ENCODE measurements at places on chromosomes 11 and 22.

DNA sequence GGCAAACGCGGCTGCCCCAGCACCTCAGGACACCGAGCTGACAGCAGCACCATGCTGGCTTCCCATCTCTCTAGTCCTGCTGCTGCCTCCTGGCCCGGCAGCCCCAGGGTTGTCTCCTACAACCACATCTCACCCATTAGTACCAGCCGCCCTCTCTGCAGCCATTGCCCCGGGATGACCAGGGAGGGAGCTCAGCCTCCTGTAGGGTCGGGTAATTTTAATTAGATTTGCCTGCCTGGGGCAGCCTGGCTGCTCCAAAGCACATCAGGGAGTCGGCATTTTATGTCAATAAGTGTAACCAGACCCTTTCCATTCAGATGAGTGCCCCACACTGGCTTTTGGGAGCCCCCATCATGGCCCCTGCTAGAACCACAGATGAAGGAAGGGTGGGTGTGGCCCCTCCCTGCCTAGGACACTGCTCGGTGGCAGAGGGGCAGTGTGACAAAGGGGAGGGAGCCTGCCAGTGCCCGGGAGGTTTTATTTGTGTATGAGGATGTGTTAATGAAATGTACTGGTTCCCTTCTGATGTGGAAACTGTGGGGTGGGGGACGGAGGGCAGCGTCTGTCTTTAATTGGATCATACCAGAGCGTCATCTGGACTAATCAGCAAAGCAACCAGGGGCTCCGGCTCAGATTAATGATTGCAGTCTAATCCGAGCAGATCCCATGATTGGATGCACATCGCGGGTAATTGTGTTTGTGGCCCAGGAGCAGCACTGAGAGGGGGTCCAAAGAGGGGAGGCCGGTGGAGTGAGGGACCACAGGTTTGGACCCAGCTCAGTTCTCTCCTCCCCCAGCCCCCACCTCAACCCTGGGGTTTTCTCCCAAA, 125.3 kb downstream of the FEZ1 start:
- DNase-seq = no peak

DNA sequence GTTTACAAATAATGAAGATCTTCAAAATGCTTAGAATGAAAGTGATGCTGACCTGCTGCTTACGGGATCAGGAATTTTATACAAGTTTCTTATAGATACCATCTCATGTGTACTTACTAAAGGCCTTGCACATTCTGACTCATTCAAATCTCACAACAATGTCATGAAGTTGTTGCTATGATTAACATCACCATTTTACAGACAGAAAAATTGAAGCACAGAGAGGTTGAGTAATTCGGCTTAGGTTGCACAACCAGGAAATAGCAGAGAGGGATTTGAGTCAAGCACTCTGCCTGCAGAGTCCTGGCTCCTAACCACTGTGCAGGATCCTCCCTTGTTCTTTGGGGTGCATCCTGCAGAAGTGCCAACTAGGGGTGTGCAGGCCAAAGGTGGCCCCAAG, 471.9 kb downstream of the MIAT start:
- DNase-seq = no peak

DNA sequence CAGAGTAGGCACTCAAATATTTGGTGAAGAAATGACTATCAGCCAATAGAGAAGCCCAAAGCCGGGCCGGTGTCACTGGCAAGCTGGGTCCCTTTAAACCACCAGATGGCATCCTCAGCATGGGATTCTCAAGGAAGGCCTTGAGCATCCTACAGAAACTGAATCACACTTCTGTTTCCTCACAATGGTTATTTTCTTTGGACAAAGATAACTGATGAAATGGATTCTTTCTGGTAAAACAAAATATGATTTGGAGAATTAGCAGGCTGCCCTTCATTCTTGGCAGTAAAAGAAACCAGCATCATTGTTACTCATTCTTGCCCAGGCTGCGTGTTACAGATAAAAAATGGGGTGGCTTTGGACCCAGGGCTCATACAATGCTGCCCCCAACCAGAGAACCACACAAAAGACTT, 30.3 kb upstream of the ASPHD2 start:
- DNase-seq = peak; percentile 38

- DNase-seq = no peak
These were observed 7.5 kb downstream of the ELMOD1 start for GRCh38 chr11:107598225-107599139.

DNA sequence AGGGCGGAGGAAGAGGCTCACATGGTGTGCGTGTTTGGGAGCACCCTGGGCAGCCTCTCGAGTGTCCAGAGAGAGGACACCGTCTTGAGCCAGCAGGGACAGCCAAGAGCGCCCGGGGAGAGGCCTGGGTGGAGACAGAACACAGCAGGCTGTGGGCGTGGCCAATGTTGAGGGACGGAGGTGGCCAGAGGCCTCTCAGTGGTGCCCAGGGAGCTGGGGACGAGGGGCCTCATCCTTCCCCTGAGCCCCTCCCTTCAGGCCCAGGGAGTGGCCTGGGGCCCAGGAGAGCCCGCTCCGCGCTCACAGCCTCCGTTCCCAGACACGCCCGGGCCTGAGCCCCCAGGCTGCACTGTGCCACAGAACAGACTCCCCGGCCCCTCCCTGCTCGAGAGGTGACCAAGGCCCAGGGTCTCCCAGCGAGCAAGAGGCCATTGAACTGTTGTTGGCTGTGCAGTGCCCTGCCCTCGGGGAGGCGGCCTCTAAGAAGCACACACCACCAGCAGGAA, 48.4 kb downstream of the CDKN1C start:
- peak; percentile 47 for DNase-seq

- no peak for DNase-seq
These were observed 95.3 kb upstream of the FGF3 start for GRCh38 chr11:69914286-69915150.

DNA sequence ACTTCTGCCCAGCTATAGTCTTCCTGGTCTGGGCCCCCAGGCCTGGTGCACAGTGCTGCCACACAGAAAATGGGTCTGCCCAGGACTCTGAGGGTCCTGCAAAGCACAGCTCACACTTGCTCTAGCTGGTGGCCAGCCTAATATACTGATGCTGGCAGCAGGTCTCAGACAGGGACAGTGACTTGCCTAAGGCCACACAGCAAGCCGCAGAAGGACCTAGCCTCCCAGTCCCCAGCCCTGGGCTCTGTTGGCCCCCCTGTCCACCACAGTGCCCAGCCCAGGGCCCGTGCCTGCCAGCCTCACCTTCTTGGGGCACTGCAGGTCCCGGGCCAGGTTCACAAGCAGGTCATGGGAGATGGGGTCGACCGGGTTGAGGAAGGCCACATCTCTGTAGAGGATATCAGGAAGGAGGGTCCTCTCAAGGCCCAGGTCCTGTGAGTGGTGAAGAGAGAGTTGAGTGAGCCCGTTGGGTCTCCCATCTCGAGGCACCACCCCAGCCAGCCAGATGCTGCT, 3.3 kb downstream of the LRRC75B start:
- DNase-seq = no peak

DNA sequence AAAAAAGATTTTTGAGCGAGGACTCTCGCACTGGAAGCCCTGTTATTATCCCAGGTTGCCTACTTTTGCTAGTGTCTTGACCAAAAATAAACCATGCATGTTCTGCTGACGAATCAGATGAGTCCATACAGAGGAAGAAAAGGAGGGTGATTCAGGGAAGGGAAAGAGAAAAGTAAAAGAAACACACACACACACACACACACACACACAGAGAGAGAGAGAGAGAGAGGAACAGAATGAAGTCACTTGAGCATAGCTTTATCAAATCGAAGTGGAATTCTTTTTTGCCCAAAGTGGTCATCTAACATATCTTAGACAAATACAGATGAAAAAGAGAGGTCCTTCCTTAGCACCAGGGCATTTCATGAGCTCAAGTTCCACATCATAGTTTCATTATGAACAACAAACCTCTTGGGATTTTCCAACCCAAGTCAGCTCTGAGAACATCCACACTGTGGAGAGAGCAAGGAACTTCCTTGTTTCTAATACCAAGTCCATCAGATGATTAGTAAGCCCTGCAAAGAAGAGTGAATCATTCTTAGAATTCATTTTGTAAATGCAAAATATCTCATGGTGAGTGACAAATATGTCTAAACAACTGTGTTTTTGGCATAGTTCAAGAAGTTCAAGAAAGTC, 7.7 kb upstream of the MMP12 start:
- DNase-seq = peak; percentile 71

- DNase-seq = no peak
These were observed 9.6 kb upstream of the C1QTNF6 start for GRCh38 chr22:37197451-37198257.

DNA sequence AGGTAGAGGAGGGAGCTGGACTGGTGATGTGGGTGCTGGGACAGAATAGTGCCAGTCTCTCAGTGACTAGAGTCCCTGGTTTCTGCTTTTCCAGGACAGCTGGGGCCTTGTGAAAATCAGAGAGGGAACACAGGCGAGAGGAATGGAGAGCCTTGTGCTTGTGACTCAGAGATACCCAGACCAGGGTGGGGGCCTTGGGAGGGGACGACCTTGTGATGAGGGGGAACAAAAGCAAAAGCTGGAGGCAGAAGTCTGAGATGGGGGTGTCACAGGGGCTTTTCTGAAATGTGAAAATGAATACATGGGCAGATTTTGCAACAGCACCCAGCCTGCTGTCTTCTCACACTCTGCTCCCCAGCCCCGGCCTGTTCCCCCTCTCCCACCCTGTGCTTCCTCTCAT, 3.4 kb upstream of the NR1H3 start:
- DNase-seq = no peak

- DNase-seq = no peak
These were observed 808 bp upstream of the MSANTD2 start for GRCh38 chr11:124801014-124801413.

DNA sequence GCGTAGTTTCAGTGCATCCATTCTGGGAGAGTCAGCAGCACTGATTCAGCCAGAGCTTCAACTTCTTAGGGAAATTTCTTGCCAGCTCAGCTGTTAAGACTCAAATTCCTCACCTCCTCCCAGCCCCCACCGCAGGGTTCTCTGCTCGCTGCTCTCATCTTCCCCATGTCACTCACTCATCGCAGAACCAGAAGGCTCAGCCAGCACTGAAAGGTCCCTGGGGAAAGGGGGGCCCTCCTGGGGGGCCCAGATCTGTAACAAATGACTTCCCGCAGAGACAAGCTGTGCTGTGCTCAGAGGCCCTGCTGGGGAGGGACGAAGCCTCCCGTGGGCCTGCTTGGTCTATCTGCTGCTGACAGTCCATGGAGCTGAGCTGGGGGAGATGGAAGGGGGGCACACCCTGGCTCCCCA, 220.6 kb downstream of the NTM start:
- DNase-seq = no peak

GRCh38 chr11:70456921-70457532, 58.7 kb downstream of the CTTN start:
- DNase-seq = peak; percentile 44

DNA sequence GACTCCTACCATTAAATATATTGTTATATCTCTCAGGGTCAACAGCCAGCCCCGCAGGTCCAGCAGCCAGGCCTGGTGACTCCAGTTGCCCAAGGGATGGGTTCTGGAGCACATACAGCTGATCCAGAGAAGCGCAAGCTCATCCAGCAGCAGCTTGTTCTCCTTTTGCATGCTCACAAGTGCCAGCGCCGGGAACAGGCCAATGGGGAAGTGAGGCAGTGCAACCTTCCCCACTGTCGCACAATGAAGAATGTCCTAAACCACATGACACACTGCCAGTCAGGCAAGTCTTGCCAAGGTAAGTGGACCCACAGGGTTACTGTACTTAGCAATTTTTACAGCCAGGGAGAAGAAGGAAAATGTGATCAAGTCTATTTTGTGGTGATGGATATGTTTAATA, 35.1 kb downstream of the EP300 start:
- DNase-seq = no peak

DNA sequence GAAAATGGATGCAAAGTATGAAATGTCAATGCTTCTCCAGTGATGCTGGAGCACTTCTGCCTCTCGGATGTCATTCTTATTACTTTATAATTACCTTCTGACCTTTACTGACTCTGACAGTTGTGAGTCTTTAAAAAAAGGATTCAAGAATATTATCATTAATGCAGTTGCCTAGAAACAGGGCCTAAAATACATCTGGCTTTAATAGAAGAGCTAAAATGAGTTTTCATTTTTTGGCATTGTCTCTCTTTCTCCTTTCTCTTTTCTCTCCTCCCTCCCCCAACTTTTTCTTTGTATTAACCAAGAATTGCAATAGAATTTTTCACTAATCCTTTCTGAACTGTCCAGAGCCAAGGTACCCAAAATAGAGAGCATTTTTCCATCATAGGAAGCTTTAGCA, 45.9 kb downstream of the FDX1 start:
- no peak for DNase-seq

GRCh38 chr11:91912322-91912721, 312.3 kb upstream of the FAT3 start:
- DNase-seq = no peak

- DNase-seq = no peak
These were observed 43.0 kb upstream of the MYO18B start for GRCh38 chr22:25698978-25699377.

GRCh38 chr11:113131036-113131775, 170.0 kb downstream of the NCAM1 start:
- DNase-seq = no peak

GRCh38 chr22:39925909-39926679, 25.2 kb downstream of the GRAP2 start:
- DNase-seq = no peak

- no peak for DNase-seq
These were observed 16.6 kb upstream of the EFCAB6 start for GRCh38 chr22:43828725-43828997.

DNA sequence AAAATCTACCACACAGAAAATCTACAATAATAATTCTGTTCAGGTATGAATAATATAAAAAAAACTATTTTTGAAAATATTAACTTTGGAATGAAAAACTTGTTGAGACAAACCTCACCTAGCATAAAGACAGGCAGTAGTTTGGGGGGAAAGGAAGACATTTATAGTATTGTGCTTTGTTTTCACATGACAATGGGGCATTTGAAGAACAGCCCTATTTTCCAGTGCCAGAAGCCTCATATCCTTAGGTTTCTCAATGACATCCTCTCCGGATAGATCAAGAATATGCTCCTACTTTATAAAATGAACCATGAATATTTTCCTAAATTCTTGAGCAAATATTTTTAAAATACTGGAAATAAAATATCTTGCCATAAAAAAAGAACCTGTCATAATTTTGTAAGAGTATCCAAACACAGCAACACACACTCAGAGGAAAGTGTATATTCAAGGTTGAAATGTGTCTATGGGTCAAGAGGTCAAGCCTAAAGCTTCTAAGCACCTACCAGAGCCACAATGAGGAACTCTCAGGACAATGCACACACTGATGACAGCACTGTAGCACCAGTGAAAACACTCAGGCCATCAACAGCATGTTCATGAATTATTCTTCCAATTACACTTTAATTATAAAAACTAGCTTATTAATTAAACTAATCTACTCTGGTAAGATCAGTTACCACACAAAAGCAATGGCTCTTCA, 68.7 kb downstream of the MRTFA start:
- no peak for DNase-seq
